ENCODE measurements at places on chromosomes 7 and 10.

DNA sequence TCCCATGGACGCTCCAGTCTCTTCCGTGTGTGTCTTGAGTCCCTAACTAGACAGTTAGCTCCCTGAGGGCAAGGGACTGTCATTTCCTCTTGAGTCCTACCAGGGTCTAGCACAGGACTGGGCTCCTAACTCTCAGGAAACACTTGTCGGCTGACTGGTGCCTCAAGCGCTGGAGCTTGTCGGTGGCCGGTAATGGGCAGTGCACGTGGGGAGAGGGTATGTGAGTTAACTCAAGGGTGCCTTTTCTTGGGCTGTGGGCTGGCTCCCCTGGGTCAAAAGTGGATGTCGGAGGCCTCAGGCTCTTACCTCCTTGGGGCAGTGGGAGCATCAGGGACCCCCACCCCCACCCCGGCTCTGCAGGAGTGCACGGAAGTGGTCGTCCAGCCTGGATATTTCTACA lies 32.9 kb downstream of the ZNF775 start:
- DNase-seq, result no peak

DNA sequence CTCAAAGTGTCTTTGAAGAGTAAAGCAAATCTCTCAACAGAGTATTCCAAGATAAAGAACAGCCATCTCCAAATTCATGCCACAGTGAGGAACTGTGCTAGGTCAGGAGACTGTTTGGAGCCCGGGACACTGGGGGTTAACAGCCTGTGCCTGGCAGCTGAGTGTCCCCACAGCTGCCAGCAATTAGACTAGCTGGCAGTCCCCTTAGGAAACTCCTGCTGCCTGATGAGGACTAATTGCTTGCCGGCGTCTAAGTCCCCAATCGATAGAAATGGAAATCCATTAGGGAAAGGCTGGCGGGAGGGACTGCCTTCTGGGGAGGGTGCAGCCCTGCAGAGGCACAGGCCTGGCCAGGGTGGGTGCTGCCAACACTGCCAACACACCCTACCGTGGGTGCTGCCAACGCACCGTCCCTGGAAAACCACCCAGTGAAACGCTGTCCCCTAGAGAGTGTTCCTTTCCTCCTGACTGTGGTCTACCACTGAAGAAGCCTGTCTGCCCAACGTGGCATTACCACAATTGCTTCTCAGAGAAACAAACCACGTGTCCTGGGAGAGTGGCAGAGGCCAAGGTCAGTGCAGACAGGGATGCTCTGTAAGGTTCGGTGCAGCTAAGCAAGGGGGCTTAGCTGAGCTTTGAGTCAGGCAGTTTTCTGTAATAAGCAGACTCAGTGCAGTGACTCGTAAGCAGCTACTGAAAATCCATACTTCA lies 60.8 kb downstream of the XRCC2 start:
- peak; percentile 88 for DNase-seq

DNA sequence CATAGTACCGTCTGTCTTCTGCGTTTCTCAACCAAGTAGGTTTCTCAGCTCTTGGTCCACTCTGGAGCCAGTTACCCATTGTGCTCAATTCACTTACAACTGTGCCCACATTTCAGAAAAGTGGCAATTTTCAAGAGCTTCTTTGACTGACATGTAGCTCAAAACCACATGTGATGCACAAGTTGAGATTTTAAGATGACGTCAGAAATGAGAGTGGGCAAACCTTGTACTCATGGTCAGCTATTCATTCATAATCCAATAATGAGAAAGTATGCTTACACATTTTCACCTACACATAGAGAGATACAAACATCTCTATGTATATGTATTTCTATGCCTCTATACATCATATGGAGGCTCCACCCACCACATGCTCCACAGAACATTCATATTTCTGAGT lies 487.2 kb upstream of the AKR1E2 start:
- DNase-seq, result no peak

GRCh38 chr10:87837445-87837844 lies 19.4 kb upstream of the ATAD1 start:
- no peak for DNase-seq

- no peak for DNase-seq
These were observed 307.7 kb upstream of the NFE2L3 start for GRCh38 chr7:25844102-25844870.

DNA sequence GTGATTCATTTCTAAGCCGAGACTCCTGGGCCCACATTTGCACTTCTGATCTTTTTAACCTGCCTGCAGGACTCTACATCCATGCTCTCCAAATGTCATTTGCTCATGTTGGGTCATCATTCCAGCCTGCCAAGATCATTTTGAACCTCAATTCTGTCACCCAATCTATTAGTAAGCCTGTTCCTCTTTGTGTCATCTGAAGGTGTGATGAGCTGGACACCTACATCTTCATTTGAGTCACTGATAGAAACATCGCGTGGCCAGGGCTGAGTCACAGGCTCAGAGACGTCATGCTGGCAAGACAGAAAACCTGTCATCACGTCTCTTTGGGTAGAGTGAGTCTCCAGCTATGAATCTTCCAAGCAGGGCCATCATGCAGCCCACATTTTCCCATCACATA lies 65.3 kb upstream of the SLF2 start:
- DNase-seq, result no peak

DNA sequence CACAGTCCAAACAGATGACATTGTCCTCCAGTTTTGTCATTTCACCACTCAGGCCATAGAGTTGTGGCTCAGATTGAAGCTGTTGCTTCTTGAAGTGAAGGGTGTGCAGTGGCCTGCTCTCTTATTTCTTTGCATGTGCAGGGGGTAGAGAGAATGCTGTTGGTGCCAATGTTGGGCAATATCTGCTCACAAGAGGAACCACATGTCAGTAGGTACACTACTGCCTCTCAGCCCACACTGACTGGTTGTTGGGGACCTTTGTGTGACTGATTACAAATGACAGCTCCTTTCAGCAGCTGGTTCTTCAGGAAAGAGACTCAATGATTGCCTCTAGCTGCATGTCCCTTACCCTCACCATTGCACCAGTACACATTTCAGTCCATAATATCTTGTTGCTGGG lies 21.9 kb upstream of the SFTPA1 start:
- DNase-seq, result no peak

DNA sequence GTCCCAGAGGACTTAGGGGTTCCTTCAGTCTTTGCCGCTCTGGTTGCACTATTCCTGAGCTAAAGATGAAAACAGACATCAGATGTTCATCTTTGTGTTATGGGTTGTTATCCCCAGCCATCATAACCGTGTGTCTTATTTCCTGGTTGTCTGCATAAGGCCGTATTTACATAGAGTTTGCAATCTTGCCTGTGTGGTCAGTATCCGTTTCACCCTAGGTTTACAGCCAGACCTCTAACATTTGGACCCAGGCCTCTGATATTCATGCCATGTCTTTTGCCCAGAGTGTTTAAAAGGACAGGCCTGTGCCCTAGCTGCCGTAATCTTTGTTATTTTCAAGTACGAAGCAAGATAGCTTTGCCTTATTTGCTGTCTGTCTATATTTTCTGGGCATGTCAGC lies 26.6 kb downstream of the LRRC4 start:
- DNase-seq, result no peak

DNA sequence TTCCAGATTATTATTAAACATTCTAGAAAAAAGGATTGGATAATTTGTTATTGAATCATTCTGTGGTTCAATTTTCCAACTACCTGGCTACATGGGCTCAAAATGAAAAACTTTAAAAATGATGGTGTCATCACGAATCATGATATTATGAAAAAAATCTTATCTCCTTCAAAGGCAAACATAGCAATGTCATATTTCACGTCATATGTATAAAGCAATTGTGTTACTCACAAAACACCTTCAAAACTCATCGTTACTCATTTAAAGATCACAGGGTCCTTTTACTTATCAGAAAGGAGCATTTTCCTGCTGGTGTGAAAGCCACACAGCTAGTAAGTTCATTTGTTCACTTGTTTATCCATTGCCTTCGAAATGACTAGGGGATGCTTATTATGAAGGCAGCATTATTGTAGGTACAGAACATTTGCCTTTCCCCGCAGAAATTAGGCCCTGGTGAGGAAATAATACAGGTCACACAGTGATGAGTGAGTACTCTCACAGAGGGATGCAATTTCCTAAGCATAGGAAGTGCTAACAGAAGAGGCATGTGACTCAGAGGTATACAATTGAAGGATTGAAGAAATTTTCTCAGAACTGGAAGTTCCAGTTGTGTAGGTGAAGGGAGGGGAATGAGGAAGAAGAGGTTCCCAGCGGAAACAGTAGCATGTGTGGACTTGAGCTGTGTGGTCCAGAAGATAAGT lies 478.7 kb downstream of the INHBA start:
- DNase-seq, result no peak

DNA sequence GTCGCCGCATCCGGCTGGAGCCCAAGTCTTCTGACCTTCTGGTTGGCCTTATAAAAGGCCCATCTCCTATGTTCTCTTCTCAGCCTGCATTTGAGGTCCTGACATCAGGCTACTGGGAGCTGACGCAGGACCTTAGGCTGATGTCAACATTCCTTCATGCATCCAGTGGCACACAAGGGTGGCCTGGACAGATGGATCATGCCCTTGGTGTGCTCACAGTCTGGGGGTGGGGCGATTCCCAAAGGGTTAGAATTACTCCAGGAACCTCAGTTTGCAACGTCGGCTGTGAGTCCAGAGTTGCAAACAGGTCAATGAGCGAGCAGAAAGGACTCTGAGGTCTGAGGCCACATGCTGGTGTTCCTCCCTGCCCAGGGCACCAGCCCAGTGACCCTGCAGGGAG lies 8.2 kb upstream of the CLIP2 start:
- DNase-seq, result no peak

DNA sequence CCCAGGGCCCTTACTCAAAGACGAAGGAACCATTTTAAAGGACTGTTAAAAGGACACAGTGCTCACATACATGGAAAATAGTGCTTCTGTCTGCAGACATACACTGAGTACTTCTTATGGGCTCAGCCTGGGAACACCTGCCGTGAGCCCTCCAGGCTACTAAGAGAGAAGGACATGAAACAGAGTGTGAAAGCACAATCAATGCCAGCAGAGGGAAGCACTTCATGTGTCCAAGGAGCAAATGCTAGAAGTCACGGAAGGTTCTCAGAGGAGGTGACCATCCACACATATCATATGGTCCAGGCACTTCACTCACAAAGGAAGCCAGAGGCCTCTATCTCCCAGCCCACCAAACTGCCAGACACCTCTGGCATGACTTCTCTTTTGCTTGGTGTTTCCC lies 15.5 kb downstream of the ELMO1 start:
- DNase-seq, result no peak

DNA sequence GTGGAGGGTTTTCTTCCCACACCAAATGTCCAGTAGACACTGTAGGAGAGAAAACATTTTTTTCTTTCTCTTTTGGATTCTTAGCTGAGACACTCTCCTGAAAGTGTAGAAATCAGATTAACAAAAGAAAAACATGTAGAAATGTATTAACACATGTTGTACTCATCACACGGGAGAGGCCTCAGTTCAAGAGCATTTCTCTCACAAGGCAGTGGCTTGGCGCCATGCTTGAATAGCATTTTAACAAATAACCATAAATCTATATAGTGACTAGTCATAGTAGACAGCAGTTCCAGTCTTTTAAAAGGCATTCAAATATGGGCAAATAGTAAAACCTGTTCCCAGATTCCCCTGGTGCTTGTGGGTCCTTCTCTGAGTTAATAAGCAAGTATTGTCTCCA lies 38.3 kb upstream of the GHITM start:
- DNase-seq, result no peak

GRCh38 chr10:26278295-26278694 lies 61.7 kb downstream of the GAD2 start:
- no peak for DNase-seq

DNA sequence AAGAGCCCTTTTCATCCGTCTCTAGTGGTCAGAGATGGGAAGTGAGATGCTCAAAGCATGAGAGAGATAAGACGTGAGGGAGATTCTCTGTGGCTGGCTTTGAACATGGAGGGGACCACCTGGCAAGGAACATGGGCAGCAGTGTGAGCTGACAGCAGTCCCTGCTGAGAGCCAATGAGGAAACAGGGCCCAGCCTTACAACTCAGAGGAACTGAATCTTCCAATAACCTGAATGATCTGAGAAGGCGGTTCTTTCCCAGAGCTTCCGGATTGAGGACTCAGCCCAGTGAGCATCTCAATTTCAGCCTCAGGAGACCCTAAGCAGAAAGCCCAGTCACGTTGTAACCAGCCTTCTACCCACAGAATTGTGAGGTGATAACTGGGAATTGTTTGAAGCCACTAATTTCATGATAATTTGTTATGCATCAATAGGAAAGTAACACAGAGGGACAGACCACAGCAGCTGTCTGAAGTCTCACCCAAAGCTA lies 33.9 kb upstream of the IKZF1 start:
- DNase-seq, result no peak

DNA sequence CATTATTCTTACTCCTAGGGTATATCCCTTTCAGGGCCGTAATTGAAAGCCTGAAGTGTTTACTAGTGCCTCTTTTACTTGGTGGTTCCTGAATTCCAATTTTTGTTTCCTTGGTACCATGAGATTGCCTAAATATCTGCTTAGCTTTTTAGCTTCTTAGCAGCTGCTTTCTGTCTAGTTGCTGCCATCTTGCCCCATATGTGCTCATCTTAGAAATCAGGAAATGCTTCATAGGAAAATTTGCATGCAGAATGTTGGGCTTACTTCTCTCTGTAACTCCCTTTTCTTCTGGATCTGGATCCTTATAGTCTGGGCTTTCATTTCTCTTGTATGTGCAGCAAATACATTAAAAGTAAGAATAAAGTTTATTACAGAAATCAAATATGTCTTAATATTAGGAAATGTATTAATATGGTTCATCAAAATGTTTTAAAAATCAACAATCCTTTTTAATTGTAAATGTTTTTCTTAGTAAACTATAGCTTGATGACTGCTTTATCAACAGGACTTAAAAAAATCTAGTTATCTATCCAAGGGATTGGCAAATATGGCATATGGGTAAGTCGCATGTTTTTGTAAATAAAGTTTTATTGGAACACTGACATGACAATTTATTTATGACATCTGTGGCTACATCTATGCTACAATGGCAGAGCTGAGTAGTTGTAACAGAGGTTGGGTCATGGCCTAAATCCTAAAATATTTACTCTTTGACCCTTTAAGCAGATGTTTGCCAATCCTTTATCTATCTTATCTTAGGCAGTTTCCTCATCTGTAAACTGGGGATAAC lies 73.5 kb upstream of the CDK6 start:
- DNase-seq, result no peak

DNA sequence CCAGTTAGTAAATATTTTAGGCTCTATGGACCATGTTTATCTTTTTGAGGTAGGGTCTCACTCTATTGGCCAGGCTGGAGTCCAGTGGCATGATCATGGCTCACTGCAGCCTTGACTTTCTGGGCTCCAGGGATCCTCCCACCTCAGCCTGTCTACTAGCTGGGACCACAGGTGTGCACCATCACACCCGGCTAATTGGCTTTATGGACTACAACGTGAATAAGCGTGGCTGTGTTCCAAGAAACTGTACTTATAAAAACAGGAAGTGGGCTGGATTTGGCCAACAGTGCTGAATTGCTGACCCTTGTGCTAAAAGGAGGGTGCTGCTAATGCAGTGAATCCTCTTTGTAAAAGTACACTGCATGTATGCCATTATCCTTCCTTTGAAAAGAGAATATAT lies 111.7 kb upstream of the CDK13 start:
- peak; percentile 95 for DNase-seq

DNA sequence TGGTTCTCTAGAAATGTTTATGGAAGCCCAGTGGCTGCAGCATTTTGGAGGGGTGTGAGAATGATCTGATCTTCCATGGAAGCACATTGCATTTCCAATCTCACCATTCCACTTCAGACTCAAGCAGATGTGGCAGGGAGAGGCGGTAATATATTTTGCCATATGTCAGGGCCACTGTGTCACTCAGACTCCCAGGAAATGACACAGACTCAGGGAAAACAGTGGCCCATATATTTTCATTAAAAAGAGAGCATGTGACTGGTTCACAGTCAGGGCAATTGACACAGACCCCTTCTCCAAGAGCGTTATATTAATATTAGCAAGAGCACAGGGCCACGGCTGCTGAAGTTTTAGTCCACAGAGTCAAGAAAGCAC lies 149.3 kb upstream of the NRP1 start:
- no peak for DNase-seq
